ENCODE measurements at places on chromosomes 12 and 14. TPM values are rescaled to one million over a fixed set of nuclear protein-coding genes. Genes with fewer than 3 reads are reported as not detected.

DNA sequence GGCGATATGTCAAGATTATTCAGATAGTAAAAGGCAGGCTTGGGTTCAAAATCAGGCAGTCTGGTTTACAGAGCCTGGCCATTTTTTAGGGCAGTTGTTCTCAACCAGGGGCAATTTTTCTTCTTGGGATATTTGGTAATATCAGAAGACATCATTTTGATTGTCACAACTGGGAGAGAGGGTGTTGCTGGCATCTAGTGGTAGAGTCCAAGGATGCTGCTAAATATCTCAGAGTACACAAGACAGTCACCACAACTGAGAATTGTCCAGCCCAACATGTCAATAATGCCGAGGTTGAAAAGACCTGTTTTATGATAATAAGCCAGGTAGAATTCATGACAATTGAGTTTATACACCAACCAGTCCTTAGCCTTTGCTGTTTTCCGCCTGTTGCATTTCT, 733.9 kb downstream of the NRXN3 start:
- no peak for DNase-seq

DNA sequence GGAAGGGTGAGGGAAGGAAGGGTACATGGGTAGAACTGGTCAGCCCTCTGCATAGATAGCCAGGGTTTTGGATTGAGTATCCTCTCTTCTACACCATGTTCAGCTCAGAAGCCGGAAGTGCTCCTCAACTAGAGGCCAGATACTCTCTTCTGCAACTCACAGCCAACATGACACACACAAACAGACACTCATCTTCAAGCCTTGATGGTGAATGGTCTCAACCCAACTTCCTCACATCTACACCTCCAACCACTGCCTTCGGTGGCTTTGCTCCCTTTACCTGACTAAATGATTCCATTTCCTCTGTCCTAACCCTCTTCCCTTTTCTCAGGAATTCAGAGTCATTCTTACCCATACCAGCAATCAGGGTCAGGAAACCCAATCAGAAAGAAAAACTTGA, 7.6 kb upstream of the FKBP11 start:
- no peak for DNase-seq

AMN gene
- total RNA-seq = 1.2 TPM

OR6C2 gene
- not detected for total RNA-seq

TMEM30B gene
- total RNA-seq = 11.3 TPM

Data from kidney epithelial cell (primary cell).